Amniotic epithelial cell (primary cell): ENCODE measurements at places on chromosomes 12 and 14.

GRCh38 chr12:58583940-58584339, 336.4 kb downstream of the LRIG3 start:
- DNase-seq = no peak

DNA sequence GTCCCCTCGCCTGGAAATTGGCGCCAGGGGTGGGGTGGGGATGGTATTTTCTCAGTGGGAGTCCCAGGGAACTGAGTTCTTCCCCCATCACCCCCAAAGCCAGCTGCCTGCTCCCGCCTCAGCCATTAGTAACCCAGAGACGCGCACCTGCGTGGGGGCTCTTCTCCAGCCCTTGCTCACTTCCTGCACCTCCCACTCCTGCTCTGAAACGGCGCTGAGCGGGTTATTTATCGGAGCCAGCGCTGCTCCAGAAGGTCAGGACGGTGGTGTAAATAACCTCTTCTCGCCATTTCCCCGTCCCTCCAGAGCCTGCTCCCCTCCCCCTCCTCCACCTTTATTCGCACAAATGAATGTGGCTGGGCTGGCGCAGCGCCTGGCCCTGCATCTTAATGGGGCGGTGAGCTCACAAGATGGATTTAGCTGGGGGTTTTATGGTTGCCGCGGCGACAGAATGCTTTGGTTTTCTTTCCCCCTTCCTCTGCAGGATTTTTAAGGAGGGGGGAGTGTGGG, 12.2 kb downstream of the GPR84 start:
- peak; percentile 82 for DNase-seq

DNA sequence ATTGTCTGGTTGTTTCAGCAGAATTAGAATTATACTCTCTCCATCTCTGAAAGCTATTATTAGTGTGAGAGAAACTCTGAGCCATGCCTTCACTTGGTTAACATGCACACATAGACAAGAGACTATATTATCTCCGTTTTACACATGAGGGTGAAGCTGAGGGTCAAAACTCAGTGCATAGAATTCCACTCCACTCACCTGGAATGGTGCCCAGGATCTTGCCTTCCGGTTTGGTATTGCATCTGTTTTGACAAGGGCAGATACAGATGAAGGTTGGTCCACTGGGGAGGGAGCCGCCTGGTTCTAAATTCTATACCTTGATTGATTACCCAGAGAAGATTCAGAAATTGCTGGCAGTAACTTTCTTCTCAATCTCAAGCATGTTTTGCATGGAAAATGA, 149.5 kb upstream of the PELI2 start:
- DNase-seq = peak; percentile 8

- DNase-seq = peak; percentile 26
Measured at GRCh38 chr12:30753751-30754382, 884 bp downstream of the CAPRIN2 start.

DNA sequence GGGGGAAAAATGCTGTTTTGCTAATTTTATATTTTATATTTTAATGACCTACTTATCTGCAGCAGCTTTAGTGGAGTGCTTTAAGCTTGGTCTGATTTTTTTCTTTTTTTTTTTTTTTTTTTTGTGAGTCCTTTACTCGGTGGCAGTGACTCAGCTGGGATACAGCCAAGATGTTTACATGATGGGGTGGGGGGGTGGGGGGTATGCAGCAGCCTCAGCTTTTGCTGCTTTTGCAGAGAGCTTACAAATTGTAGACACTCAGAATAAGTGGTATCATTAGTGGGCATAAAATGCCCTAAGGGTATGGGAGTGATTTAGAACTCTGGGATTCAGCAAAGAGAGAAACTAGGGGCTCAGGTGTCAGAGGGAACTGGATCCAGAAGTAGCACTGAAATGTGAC, 38.2 kb upstream of the ARHGAP5 start:
- peak; percentile 26 for DNase-seq

GRCh38 chr12:94010307-94010706, 138.1 kb upstream of the PLXNC1 start:
- no peak for DNase-seq

DNA sequence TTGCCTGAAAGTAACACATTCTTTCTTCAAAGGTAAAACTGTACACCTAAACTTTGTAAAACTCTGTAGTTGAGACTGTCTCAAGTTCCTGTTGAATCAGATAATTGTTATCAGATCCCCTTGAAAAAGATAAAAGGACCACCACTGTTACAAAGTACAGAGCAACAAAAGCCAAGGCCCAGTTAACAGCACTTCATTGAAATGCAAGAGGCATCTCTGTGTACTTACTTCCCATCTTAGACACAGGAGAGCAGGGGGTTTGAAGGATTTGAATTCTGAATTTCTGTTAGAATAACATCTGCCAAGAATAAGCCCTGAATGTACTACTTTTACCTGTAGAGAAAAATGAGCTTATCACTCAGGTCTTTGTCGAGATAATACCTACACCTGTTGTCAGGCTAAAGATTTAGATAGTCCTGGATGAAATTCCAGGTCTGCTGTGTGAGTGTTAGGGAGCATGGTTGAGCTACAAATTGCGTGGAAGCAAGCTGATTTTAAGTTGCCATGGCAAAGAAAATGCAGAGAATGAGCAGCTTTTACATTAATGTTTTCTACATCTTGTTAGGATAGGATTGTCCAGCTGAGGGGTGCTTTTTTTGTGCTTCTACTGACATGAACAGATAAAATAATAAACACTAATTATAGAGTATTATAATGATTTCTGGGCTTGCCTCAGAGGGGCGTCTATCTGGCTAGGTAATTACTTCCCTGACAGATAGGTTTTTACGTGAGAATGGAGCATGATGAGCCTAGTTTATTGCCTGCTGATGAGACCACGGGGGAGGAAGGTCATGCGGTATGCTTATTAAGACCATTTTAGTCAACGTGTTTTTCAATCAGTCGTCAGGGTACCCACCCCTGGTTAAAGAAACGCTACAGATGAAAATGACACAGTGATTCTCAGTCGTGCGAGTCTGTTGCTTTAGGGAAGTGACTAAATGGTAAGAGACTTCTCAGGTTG, 309.2 kb downstream of the PAWR start:
- DNase-seq = no peak

- no peak for DNase-seq
Measured at GRCh38 chr14:62097072-62097471, 334.9 kb downstream of the SNAPC1 start.

- DNase-seq = no peak
Measured at GRCh38 chr14:103533999-103534575, 5.1 kb downstream of the TRMT61A start.

GRCh38 chr12:11130999-11131398, 3.4 kb downstream of the TAS2R30 start:
- no peak for DNase-seq

- DNase-seq = peak; percentile 36
Measured at GRCh38 chr14:50344876-50345563, 32.9 kb downstream of the DMAC2L start.

DNA sequence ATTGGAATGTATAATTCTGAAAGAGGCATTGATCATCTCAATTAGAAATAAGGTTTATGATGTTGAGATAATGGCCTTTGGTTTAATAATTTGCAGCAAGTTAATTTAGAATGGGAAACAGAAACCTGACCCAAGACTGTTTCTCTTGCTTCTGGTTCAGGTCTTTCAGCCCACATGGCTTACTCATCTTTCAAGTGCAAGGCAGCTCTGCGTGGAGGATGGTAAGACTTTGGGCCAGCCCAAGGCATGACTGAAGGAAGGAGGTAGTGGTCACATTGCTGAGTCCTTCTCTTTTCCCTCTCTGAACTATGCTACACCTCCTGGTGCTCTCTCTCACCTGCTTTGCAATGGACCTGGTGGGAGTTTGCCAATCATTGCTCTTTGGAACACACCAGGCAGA, 98.7 kb downstream of the CAND1 start:
- DNase-seq = no peak

- DNase-seq = no peak
Measured at GRCh38 chr14:60332046-60332399, 83.0 kb downstream of the PPM1A start.

- no peak for DNase-seq
Measured at GRCh38 chr12:122571821-122572220, 44.8 kb downstream of the KNTC1 start.

- no peak for DNase-seq
Measured at GRCh38 chr14:95516554-95517181, at the start of gene SYNE3. Gene SYNE3, minus strand, starts transcription at chr14:95516650. Its CDS starts 40,829 bp downstream, at chr14:95475821.

GRCh38 chr12:31715283-31715825, 13.5 kb downstream of the AMN1 start:
- peak; percentile 96 for DNase-seq

- DNase-seq = peak; percentile 59
Measured at GRCh38 chr12:45973526-45973925, 16.8 kb downstream of the SCAF11 start.

- DNase-seq = no peak
Measured at GRCh38 chr12:79367032-79367589, 323.7 kb downstream of the PAWR start.

- DNase-seq = no peak
Measured at GRCh38 chr12:97545804-97546203, 83.2 kb downstream of the RMST start.

GRCh38 chr12:110373962-110374611, 29.4 kb downstream of the ANAPC7 start:
- DNase-seq = no peak

- DNase-seq = no peak
Measured at GRCh38 chr12:80690513-80690912, 16.9 kb upstream of the MYF6 start.

DNA sequence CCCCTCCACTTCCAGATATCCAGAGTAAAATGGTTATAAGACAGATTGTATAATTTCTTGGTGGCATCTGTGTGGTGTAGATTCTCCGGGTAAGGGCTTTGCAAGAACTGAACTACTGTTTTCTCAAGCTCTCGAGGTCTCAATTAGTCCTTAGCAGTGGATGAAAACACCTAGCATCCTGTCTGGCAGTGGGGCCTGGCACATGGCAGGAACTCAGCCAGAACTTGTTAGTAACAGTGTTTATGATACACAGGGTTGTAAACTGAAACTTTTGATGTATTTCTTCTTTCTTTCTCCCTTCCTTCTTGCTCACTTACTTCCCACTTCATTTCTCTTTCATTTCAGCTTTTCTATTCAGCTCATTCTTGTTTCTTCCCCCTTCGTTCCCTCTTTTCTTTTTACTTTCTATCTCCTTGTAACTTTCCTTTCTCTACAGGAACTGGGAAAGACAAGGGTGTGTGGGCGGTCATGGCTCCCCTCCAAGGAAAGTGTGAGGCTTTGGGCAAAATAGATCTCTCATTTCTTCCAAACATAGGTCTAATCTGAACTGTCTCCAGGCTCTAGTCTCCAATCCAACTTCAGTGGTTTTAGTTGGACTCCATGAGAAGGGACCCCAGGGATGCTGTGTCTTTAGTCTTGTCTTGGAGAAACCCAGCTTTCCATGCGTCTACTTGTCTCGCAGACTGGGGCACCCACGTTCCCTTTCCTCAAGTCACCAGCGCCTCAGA, 159.7 kb downstream of the PAH start:
- DNase-seq = no peak

GRCh38 chr14:79586989-79587598, 624.2 kb downstream of the DIO2 start:
- DNase-seq = no peak

GRCh38 chr12:57528831-57529555, 6.4 kb downstream of the MBD6 start:
- DNase-seq = no peak

GRCh38 chr12:26135010-26135420, 10.2 kb upstream of the BHLHE41 start:
- peak; percentile 53 for DNase-seq

DNA sequence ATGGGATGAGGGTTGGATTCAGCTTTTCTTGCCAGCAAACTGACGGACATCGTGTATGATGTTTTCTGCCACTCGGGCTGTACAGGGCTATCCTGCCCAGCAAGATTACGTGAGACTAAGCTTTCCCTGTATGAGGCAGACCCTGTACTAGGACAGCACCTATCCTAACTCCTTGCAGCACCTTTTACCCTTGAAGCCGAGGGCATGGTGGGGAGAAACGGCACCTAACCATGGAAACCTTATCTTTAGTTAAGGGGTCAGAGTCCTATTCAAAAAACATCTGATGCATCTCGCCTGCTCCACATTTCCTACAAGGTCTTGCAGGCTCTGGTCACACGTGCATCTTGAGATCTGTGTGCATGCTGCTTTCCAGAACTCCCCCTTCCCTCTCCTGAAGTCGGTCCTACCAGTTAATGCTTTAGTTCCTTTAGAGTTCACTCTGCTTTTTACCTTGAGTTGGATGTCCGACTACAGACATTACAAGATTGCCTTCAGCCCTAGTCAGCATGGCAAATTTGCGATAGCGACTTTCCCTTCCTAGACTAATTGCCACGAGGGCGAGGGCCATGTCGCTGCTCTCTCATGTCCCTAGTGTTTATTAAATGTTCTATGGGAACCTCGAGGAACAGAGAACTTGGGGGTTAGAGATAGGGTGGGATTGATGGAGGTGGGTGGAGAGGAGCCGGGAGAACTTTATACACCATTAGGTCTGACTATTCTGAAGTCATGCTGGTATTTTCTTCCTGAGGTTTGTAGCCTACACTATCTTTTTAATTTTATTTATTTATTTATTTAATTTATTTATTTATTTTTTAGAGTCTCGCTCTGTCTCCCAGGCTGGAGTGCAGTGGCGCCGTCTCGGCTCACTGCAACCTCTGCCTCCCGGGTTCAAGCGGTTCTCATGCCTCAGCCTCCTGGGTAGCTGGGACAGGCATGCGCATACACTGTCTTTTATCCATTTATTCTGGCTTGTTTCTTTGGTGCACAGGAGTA, 6.6 kb downstream of the RAN start:
- no peak for DNase-seq

GRCh38 chr12:29103539-29103974, 45.5 kb upstream of the FAR2 start:
- no peak for DNase-seq

GRCh38 chr12:75913502-75914351, 117.8 kb downstream of the PHLDA1 start:
- peak; percentile 27 for DNase-seq

GRCh38 chr12:14836336-14837210, 6.8 kb downstream of the ART4 start:
- DNase-seq = peak; percentile 96

- no peak for DNase-seq
Measured at GRCh38 chr14:65035049-65035448, 48.4 kb downstream of the FNTB start.

DNA sequence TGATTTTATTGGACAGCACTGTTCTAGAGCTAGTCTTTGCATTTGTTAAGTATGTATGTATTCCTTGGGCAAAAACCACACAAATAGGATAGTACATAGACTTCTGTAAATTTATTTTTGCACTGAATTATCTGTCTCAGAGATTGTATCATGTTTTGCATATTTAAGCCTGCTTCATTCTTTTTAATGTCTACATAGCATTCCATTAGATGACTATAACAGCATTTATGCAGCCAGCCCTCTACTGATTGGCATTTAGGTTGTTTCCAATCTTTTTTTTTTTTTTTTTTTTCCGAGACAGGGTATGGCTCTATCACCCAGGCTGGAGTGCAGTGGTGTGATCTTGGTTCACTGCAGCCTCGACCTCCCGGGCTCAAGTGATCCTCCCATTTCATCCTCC, 34.5 kb downstream of the SYNDIG1L start:
- DNase-seq = peak; percentile 6

GRCh38 chr12:28552251-28552970, 362.2 kb downstream of the CCDC91 start:
- no peak for DNase-seq
